Activated CD4-positive, alpha-beta T cell treated with anti-CD3 and anti-CD28 coated beads, Interleukin-2, amount 50 U/mL, for 16 hours (primary cell): ENCODE measurements at places on chromosomes 7 and 10.
A peak's percentile ranks its signal among the peaks of the same experiment; 100 is the strongest.

DNA sequence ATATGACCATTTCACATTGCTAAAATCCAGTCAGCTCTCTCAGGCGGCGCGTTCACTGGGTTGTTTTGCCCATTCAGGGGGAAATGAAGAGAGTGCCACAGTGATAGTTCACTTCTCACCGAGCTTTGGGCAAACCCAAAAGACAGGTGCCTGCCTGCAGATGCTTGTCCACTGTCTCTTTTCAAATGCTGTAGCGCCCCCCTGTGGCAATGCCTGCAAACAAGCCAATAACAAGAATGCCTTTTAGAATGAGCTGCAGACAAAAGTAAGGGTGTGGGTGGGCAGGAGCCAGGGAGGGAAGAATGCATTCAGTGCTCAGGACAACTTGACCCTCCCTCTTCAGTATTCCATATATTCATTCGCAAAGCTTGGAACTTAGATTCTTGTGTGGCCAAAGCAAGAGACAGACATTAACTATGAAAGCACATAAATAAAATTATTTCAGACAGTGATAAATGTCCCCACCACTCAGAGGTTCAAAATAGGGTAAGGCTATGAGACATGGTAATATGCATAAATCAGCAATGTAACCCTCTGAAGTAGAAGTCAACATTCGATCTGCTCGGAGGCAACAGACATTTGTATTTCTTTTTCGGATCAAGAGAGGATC lies 86.9 kb downstream of the JAZF1 start:
- peak; percentile 71 for DNase-seq

GRCh38 chr10:110414548-110415309 lies 83.0 kb upstream of the DUSP5 start:
- peak; percentile 97 for DNase-seq

DNA sequence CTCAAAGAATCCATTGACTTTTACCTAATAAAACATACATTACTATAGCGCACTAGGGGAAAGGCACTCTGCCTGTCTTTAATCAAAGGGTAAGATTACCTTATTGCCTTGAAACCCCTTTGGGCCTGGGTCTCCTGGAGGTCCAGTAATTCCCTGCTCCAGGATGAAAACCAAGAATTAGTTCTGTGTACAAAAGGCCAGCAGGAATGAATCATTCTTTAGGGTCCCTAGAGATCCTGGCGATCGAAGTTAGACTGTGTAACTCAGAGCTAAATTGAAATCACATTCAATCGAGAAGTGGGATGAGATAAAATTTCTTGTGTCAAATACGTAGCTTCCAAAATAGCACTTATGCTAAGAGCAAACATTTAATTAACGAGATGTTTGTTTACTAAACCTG lies 29.8 kb downstream of the COL28A1 start:
- no peak for DNase-seq

DNA sequence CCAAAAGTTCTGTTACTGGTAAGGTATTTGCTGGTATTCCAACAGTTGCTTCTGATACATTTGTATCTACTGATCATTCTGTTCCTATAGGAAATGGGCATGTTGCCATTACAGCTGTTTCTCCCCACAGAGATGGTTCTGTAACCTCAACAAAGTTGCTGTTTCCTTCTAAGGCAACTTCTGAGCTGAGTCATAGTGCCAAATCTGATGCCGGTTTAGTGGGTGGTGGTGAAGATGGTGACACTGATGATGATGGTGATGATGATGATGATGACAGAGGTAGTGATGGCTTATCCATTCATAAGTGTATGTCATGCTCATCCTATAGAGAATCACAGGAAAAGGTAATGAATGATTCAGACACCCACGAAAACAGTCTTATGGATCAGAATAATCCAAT lies 131.0 kb downstream of the AASS start:
- peak; percentile 61 for DNase-seq

GRCh38 chr7:159025161-159025779 lies 119.4 kb downstream of the VIPR2 start:
- no peak for DNase-seq

DNA sequence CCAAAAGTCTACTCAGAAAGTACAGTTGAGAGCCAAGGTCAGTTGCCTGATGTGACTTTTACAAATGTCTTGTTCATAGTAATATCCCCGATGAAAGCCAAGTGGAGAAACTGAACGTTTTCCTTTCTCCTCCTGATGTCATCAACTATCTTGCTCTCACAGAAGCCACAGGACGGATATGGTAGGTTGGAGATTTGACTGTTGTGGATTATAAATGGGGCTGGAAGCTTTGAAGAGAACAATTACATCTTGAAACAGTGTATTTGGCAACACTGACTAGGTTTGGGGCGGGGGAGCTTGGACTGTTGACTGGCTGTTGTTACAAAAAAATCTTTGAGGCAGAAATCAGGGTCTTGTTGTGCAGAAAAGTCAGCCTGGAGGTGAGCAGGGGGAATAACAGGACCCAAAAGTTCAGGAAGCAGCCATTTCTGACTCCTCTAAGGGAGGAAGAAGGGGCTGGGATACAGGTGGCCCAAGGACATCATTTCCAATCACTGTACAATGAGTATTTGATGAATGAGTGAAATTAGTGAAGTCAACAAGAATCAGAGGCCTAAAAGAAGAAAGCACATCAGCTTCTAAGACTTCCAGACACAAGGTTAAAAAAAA lies 24.3 kb downstream of the PLEKHS1 start:
- DNase-seq = no peak

GRCh38 chr10:3217301-3217700 lies 44.7 kb upstream of the PITRM1 start:
- DNase-seq = no peak

DNA sequence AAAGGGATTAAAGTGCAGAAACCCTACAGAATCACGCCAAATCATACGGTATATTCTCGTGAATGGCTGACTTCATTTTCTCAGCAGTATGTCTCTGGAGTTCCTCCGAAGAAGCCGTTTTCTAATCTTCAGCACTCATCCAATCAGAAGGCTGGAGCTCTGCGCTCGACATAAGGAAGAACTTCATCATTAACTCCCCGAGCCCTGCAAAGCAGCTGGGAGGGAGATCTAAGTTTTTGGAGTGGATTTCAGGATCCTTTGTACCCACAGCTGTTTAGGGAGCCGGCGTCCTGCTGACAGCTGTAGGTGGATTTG lies 40.7 kb upstream of the SDK1 start:
- DNase-seq = no peak

- DNase-seq = no peak
Observed at GRCh38 chr10:129472696-129473555, 5.9 kb downstream of the MGMT start.

GRCh38 chr10:124227988-124228387 lies 134.6 kb upstream of the CHST15 start:
- no peak for DNase-seq

DNA sequence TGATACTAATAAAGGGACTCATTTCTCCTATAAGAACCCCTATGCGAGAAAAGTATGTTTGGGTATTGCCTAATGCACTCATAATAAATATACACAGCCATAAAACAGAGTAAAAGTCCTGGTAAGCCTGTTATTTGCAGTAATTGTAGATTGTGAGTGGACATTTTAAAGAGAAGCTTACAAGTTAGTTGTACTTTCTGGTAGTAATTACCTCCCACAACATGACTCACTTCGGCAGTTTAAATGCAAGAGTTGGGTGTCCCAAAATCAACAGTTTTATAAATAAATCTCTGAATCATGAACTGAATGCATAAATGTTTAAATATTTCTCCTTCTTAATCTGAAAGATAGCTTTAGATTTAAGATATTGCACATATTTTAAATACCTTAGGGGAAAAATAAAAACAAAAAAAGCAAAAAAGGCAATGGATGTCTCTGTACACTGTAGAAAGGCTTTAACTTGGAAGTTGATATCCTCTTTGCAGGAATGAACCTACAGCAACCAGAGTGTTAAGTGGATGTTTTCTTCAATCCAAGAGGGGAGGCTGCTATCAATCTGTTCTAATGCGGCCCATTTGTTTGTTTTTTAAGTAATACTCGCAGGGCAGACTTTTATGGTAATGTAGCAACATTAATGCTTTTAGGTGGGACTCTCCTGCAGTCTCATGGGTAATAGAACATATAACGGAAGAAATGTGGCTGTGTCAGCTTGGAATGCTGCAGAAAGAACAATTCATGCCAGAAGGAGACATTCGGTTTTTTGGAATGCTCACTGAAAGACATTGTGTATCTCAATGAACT lies 57.3 kb upstream of the ZEB1 start:
- DNase-seq = no peak

DNA sequence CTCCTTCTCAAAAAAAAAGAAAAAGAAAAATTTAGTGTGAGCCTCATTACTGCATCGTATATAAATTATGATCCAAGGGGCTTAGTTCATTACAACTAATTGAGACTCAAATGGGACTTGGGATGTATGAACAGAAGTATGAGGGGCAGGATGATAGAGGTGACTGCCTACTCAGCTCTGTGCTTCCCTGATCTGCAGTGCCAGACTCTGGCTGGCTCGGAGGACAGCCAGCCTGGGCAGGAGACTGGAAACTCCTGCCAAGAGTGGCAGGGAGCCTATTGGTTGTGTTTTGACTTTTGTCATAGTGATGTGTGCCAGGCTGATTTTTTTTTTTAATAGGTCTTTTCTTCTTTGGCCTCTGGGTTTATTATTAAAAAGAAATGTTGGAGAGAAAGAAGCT lies 73.8 kb upstream of the GTF2IRD1 start:
- no peak for DNase-seq

DNA sequence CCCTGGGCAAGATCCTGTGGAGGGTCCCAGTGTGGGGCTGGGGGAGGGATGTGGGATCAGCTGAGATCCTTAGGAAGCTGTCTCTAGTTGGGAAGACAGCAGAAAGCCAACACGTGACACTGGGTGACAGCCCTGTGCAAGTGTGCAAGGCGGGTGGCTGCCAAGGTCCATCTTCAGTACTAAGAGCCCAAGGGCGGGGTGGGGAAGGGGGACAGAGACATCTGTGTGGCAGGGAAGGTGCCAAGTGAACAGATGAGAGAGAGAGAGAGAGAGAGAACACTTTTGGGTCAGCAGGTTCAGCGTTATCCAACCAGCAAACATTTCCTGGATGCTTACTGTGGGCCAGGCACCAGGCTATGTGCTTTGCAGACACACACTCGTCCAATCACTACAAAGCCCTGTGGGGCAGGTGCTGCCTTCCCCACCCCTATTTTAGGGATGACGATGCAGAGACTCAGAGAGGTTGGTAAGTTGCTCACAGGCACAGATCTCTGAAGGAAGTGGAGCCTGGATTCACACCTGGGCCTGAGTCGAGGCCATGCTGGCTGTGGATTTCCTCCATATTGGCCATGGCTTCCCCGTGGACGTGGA lies 135.7 kb downstream of the GRK5 start:
- DNase-seq = no peak

GRCh38 chr7:101402081-101402779 lies 39.6 kb downstream of the COL26A1 start:
- no peak for DNase-seq

- no peak for DNase-seq
Observed at GRCh38 chr7:157054927-157055326, 44.5 kb upstream of the MNX1 start.

- no peak for DNase-seq
Observed at GRCh38 chr10:80150172-80150571, 17.6 kb downstream of the PLAC9 start.

DNA sequence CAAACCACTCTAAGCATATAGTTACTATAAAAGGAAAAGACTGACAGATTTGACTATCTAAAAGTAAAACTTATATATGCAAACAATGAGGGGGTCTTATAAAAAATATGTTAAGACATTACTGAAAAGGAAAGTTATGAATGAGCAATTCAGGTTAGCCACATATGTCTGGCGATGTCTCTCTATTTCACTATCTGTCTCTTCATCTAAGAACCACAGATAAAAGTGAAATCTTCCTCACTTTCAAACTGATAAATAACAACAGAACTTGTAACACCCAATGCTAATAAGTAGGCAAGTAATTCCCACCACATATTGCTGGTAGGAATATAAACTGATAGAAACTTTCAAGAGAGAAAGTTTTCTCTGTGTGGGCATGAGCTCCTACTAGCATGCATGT lies 138.2 kb downstream of the CHCHD3 start:
- peak; percentile 29 for DNase-seq

GRCh38 chr10:132995909-132996602 lies 53.7 kb upstream of the CFAP46 start:
- no peak for DNase-seq

GRCh38 chr10:119807960-119808697 lies 64.5 kb downstream of the MCMBP start:
- peak; percentile 38 for DNase-seq

DNA sequence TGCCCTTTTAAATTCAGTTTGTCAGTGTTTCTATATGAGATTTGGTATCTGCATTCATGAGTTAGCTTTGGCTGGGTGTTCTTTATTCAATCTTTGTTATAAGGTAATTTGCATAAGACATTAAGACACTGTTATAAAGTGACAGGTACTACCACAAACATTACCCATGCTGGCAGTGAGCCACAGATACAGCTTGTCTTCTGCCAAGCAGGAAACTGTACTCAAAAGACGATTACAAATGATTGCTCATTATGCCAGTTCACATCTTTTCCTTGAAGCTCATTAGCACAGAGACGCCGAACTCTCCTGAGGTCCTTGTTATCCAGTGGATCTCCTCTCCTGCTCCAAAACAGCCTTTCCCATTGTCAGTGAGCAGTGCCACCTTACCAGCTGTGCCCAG lies 30.4 kb downstream of the AMPH start:
- DNase-seq = no peak

GRCh38 chr10:1601406-1601805 lies 135.9 kb downstream of the ADARB2 start:
- DNase-seq = no peak

DNA sequence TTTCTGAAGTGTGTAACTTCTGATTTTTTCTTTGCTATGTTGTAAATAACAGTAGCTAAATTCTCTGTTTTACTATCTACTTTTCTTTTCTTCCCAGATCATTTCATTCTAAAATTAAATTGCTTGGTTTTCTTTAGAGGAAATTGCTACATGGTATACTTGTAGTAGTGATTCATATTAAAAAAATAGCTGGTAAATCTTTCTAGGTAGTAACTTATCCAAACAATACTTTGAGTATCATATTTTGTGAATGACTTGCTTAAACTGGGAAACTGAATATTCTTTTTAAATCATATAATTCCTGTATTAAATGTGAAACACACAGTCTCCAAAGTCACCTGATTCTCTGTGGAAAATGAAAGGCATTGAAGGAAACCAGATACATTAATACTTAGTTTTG lies 85.5 kb downstream of the ZNRF2 start:
- no peak for DNase-seq

- no peak for DNase-seq
Observed at GRCh38 chr10:107984149-107984548, 819.6 kb upstream of the SORCS1 start.

DNA sequence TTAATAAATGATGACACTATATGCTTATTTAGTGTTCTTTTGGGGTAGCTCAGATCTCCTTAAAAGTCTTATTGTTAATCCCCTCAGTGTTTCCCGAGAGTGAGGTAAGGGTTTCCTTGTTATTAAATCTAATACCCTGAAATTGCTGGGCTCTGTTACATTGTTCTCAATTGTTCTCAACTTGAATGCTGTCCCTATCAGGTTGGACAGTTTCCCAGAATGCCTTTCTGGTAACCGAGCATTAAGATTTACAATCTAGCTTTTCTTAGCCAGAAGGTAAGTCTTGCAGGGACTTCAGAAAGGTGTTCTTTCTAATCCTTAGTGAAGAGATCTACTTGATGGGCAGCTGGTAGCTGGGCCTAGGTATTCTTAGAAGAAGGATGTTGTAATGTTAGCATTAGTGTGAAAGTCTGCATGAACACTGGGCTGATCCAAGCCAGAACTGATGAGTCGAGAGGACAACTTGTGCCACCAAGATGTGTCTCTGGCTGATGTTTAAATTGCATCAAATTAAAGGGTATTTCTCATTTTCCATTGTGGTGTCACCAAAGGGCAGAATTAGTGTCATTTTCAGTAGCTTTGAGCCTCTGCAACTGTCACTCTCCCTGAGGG lies 89.9 kb downstream of the SND1 start:
- no peak for DNase-seq
